ENCODE measurements at places on chromosomes 7 and 10.
A peak's percentile ranks its signal among the peaks of the same experiment; 100 is the strongest.

DNA sequence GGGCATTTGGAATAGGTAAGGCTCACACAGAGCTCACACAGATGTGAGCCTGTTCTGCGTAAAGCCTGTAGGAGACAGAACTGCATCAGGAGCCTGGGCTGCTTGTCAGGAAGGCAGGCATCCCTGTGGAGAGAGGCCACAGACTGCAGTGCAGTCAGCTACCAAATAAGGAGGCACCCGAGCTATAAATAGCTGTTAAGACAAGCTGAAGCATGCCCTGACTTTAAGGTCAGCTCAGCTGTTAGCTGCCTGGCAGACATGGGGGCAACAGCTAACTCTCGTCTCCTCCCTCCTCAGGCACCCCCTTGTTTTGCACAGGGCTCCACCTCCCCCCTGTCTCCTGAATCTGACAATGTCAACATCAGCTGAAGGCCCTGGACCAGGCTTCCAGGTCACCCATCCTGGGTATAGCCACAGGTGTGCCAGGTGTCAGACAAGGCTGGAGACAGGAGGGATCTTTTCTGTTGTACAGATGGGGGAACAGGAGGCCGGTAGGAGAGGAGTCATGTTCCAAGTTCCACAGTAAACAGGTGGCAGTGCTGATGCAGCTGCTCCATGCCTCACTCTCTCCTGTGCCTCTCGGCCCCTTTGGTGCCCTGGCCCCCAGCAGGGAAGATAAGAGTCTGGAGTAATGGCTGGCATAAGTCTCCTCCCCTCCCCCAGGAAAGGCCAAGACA lies 27.6 kb upstream of the MKRN1 start:
- H3K27me3 ChIP-seq = no peaks in the 10 kb centered on the region
- DNase-seq = no peak
- no peaks in the 10 kb centered on the region for H3K4me1 ChIP-seq
- no peak overlapping the region for H3K4me3 ChIP-seq
- H3K36me3 ChIP-seq = no peaks in the 10 kb centered on the region

GRCh38 chr10:117969592-117969991 lies 77.1 kb downstream of the RAB11FIP2 start:
- H3K4me3 ChIP-seq = no peak overlapping the region
- peaks cover 6% of the 10 kb centered on the region for H3K27me3 ChIP-seq
- no peaks in the 10 kb centered on the region for H3K36me3 ChIP-seq
- no peaks in the 10 kb centered on the region for H3K4me1 ChIP-seq
- H3K27ac ChIP-seq = no peak overlapping the region

DNA sequence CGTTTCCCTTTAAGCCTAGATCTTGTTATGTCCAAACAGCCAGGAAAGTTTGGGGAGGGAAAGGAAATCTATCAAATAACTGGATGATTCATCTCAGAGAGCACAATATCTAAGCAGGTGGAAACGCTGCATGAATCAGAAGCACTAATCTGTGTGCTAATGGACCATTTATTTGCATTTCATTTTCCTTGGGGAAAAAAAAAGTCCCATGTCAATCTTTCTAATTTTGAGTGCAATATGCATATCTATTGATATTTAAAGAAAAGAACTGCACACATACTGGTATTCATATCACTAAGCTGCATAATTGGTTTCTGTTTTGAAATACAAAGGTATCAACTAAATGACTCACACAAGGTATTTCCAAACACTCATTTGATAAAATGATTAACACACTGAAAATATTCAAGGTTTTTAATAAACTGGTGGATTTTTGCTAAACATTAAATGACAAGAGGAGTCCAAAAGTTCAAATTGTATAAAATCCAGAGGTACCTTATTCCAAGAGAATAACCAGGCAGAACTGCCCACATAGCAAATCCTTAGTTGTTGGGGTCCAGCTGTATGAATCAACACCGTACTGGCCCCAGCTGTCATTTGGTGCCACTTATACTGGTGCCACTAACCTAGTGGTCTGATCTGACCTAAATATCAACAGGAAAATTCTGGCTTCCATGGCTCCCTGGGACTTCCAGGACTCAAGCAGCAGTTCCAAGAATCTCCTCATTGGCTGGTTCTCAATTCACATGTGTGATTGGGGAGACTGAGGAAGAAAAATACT lies 122.2 kb upstream of the SP4 start:
- H3K4me3 ChIP-seq = no peak overlapping the region
- H3K36me3 ChIP-seq = peaks cover 12% of the 10 kb centered on the region
- no peak for DNase-seq
- no peak overlapping the region for H3K27ac ChIP-seq
- no peaks in the 10 kb centered on the region for H3K27me3 ChIP-seq

DNA sequence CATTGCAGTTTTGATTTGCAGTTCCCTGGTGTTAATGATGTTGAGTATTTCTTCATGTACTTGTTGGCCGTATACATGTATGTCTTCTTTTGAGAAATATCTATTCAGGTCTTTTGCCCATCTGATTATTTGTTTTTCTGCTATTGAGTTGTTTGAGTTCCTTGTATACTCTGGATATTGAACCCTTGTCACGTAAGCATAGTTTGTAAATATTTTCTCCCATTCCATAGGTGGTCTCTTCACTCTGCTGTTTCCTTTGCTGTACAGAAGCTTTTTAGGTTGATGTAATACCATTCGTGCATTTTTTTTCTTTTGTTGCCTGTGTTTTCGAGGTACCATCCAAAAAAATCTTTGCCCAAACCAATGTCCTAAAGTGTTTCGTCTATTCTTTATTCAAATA lies 43.6 kb upstream of the LRRC17 start:
- H3K36me3 ChIP-seq = peaks cover 3% of the 10 kb centered on the region
- H3K4me3 ChIP-seq = no peak overlapping the region
- H3K27me3 ChIP-seq = no peaks in the 10 kb centered on the region
- no peak overlapping the region for H3K27ac ChIP-seq

GRCh38 chr10:6581778-6582228 lies 1.7 kb upstream of the PRKCQ start:
- H3K27me3 ChIP-seq = no peaks in the 10 kb centered on the region
- peak overlapping the region; percentile 98 for H3K4me3 ChIP-seq
- peaks cover 58% of the 10 kb centered on the region for H3K36me3 ChIP-seq
- H3K27ac ChIP-seq = peak overlapping the region; percentile 99
- peaks cover 79% of the 10 kb centered on the region for H3K4me1 ChIP-seq

DNA sequence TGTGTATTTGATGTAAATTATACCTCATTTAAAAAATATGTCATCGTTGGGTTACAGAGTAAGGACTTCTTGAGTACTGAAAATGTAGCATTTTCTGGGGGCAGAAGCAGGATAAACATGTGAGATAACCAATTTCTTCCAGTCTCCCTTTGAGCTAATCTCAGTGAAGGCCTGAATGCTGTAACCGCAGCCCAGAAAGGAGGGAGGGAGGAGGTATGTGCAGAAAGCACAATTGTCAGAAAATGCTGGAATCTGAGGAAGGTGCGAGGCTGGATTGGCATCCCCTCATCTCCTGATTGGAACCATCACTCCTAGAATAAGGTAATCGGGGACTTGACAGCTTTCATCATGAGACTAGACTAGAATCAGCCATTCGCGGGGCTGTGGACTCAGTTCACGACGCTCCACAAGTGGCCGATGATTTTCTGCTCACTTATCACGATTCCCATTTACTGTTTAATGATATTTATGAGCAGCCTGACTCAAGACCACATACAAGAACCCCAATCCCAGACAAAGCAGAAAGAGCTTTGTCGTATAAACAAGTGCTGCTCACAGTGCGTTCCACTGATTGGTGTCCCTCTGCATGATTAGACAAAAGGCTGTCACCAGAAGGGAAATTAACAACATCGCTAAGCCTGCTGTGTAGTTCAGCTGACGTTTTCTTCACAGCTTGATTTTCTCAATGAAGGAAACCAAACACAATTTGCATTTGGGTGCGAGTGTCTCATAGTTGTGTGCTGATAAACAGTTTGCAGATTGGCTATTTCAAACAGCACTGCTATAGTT lies 93.2 kb downstream of the SVIL start:
- no peaks in the 10 kb centered on the region for H3K4me1 ChIP-seq
- H3K27me3 ChIP-seq = no peaks in the 10 kb centered on the region
- DNase-seq = no peak
